ENCODE measurements at places on chromosomes 3 and 15. TPM values are rescaled to one million over a fixed set of nuclear protein-coding genes. Genes with fewer than 3 reads are reported as not detected.

TMEM87A gene
- 61.7 TPM for polyA plus RNA-seq

IL17RE gene
- not detected for polyA plus RNA-seq

CCDC14 gene
- 5.3 TPM for polyA plus RNA-seq

ATP13A5 gene
- not detected for polyA plus RNA-seq

ESYT3 gene
- not detected for polyA plus RNA-seq

CAV3 gene
- not detected for polyA plus RNA-seq

FAM174B gene
- 3.5 TPM for polyA plus RNA-seq

PXYLP1 gene
- 32.0 TPM for polyA plus RNA-seq

TUSC7 gene
- not detected for polyA plus RNA-seq

NRG4 gene
- polyA plus RNA-seq, result not detected

SLC30A4 gene
- polyA plus RNA-seq, result 2.9 TPM

SLC22A14 gene
- polyA plus RNA-seq, result not detected

TASOR gene
- polyA plus RNA-seq, result 24.5 TPM

AGBL1 gene
- polyA plus RNA-seq, result not detected

GRAMD1C gene
- polyA plus RNA-seq, result 0.13 TPM

ALDH1A3 gene
- polyA plus RNA-seq, result not detected

TRPM1 gene
- polyA plus RNA-seq, result not detected

RTP1 gene
- not detected for polyA plus RNA-seq

RBP2 gene
- not detected for polyA plus RNA-seq

Measured in naive thymus-derived CD4-positive, alpha-beta T cell (primary cell).